ENCODE measurements at places on chromosomes 11 and 22.
A peak's percentile ranks its signal among the peaks of the same experiment; 100 is the strongest.

GRCh38 chr22:19876314-19876940, 21.8 kb upstream of the GNB1L start:
- DNase-seq = no peak

- no peak for DNase-seq
Observed at GRCh38 chr22:29315286-29316140, at the start of gene RASL10A. TSS of gene RASL10A (minus strand) at chr22:29315697. CDS start at chr22:29315246, 451 bp downstream.

DNA sequence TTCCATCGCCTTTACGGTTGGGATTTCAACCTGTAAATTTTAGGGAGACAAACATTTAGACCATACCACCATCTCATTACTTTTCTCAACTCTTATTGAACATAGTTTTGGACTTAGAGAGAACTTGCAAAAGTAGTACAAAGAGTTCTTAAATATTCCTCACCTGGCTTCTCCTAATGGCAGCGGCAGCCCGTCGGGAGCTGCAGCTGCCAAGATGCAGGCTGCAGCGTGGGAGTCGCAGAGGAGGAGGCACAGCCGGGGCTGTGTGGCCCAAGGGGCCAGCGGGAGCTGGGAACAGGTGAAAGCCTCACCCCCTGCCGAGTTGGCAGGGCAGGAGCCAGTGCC, 23.1 kb upstream of the RNASEH2C start:
- no peak for DNase-seq

GRCh38 chr11:11521306-11522002, 100.4 kb downstream of the GALNT18 start:
- peak; percentile 32 for DNase-seq

GRCh38 chr11:44309478-44310205, at the start of gene ALX4:
TSS of gene ALX4 (minus strand) at chr11:44310139. CDS start at chr11:44310062, 77 bp downstream.
- peak; percentile 25 for DNase-seq

DNA sequence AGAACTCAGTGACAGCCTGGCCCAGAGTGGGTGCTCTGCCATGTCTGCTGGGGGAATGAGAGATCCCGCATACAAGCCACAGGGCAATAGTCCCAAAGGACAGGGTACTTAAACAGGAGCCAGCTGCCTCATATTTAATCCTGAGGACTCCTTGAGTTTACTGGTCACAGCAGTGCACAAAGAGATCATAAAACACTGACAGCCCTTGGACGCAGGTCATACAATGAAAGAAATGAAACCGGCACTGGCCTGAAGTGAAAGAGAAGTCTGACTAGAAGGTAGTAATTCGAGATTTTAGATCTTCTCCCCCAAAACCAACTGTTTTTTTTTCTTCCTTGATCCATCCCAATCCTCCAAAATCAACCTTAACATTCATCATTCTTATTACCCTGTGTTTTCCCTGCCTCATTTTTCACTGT, 299.8 kb upstream of the SYN3 start:
- peak; percentile 98 for DNase-seq

- DNase-seq = no peak
Observed at GRCh38 chr11:19079643-19080440, 19.3 kb upstream of the MRGPRX2 start.

DNA sequence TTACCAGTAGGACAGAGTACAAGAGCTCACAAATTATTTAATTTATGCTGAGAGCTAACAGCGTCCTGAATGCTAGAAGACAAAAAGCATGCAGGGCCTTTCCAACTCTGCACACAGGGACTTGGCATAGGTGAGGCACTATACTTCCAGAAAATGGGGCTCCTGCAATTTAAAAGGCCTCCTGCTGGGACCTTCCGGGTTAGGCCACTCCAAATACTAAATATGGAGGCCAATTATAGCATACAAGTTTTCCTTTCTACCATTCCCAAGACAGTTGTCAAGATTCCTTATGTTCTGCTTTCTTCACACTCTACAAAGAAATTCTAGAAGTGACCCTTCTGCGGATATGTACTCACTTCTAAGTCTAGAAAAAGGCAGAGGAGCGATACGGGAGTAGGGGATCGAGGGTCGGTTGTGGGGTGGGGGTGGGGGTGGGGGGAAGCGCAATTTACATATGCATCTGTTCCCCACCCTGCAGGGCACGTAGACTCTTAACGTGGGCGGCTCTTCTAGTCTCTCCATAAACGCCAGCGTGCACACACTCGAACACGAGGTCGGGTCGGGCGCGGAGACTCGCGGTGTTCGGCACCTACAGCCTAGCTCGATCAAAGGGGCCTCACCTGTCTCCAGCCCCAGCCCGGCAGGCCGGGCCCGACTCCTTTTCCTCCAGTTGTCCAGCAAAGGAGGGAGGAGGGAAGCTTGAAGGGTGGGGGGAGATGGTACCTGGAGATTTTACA, 728 bp downstream of the DCUN1D5 start:
- DNase-seq = peak; percentile 58

GRCh38 chr22:42887120-42887519, 30.0 kb upstream of the ARFGAP3 start:
- no peak for DNase-seq

DNA sequence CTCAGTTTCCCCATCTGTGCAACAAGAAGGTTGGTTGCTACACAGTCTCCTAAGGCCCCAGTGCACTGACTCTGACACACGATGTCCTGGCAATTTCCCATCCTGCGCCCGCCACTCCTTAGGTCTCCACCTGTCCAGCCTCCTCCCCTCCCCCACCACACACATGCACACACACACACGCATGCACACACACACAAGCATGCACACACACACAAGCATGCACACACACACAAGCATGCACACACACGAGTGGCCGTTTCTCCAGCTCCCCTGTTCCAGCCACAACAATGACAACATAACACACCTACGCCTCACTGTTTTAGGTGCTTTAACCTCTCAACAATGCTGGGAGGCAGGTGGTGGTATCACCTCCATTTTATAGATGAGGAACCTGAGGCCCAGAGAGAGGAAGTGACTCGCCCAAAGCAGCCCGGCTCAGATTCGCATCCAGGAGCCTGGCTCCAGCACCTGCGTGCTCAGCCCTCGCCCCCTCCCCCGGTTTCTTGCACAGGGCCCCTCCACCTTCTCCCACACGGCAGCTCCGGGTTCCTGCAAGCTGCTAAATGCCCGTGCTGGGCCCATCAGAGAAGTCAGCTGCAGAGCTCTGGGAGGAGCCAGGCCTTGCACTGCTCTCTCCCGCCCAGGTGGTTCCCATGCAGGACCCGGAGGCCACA, 13.0 kb downstream of the CYTH4 start:
- no peak for DNase-seq

DNA sequence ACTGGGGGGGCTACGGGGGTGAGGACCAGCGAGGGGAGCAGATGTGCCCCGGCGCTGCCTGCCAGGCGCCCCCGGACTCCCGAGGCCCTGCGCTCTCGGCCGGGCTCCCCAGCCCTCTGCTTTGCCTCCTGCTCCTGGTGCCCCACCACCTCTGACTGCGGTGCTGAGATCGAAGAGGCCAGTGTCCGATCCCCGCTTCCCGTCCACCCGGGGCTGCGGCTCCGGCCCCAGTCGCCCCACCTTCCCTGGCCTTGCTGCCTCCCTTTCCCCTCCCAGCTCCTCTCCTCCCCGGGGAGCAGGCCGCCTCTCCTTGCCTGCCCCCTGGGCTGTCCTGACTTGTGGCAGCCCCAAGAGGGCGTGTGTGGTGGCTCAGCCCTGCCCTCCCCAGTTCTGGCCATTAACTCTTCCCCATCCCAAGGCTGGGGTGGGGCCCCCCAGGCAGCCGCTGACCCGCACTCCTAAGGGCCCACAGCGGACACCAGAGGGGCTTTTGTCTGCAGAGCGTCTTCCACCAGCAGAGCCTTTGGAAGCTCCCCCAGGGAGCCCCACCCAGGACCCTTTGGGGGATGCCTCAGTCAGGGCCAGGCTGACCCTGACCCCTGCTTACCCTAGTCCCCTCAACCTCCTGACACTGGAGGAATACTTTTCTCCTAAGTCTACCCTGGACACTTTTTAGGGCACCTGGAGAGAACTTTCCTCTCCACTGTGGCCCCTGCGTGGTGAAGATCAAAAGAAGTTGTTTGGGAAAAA, 16.6 kb downstream of the RTN4RL2 start:
- DNase-seq = no peak

- no peak for DNase-seq
Observed at GRCh38 chr11:84249344-84250135, 963.4 kb upstream of the CCDC90B start.

- DNase-seq = no peak
Observed at GRCh38 chr22:42848941-42849550, 8.0 kb downstream of the ARFGAP3 start.

DNA sequence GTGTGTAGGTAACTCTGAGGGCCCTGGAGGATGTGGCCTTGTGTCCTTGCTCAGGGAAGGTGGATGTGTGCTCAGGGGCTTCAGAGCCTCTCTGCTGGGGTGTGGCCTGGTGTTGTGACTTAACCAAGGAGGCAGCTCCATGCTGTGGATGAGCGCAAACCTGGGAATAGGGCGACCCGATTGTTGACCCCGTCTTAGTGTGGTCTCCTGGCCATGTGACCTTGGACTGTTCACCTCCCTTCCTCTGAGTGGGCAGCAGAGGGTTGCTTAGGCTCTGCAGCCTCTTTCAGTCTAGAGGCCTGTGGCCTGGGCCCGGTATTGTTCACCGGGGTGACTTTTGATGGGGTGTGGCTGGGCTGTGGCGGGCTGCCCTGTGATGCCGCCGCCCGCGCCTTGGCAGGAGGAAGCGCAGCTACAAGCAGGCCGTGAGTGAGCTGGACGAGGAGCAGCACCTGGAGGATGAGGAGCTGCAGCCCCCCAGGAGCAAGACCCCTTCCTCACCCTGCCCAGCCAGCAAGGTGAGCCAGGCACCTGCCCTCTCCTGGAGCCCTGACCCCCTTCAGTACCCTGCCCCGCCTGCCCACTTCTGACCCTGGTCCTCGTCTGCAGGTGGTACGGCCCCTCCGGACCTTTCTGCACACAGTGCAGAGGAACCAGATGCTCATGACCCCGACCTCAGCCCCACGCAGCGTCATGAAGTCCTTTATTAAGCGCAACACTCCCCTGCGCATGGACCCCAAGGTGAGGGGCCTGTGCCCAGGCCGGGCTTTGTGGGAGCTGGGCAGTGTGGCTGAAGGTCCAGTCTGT, 16.7 kb downstream of the INCENP start:
- no peak for DNase-seq

- no peak for DNase-seq
Observed at GRCh38 chr11:67400251-67400941, 1.3 kb downstream of the PPP1CA start.

GRCh38 chr11:123046473-123047259, 15.3 kb downstream of the HSPA8 start:
- no peak for DNase-seq

- DNase-seq = no peak
Observed at GRCh38 chr11:65857500-65857852, 504 bp downstream of the CFL1 start.

- DNase-seq = peak; percentile 5
Observed at GRCh38 chr11:74397501-74398243, 561 bp downstream of the PGM2L1 start.

DNA sequence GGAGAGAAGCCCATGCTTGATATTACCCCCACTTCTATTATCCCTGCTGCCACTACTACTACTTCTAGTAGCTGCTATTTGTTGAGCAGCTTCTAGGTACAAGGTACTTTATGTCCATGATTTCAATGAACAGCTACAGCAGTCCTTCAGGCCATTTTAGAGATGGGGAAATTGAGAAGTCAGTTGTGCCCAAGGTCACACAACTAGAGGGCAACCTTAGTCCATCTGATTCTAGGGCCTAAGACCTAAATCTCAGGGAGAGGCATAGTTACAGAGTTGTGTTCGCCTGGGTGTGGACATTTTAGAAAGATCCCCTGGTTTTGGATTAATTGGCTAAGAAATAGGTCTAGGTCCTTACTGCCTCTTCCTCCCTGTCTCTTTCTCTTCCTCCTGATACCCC, 52.3 kb downstream of the MICAL2 start:
- DNase-seq = no peak

GRCh38 chr11:15918674-15919073, 437.7 kb downstream of the SOX6 start:
- DNase-seq = no peak

DNA sequence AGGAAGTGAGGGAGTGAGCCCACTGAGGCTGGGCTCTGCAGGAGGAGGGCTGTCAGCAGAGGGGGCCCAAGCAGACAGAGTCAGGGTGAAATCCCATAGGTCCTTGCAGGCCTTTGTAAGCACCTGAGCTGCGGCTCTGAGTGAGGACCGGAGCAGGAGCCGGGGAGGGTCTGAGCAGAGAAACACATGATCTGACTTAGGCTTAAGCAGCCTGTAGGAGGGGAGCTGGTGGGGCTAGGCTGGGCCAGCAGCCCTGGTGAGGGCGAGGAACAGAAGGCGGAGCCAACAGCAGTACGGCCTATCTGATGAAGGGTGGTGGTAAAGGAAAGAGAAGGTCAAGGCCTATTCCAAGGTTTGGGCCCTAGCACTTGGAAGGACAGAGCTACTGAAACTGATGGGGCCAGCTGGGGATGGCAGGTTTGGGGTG, 26.9 kb upstream of the CBX7 start:
- DNase-seq = no peak

GRCh38 chr11:131462622-131463021, 92.2 kb downstream of the NTM start:
- DNase-seq = no peak

GRCh38 chr11:78815831-78816230, 241.2 kb upstream of the NARS2 start:
- DNase-seq = no peak
